NCI-H1694 (cell line): ENCODE measurements at places on chromosomes 5 and 9.
A peak's percentile ranks its signal among the peaks of the same experiment; 100 is the strongest.

DNA sequence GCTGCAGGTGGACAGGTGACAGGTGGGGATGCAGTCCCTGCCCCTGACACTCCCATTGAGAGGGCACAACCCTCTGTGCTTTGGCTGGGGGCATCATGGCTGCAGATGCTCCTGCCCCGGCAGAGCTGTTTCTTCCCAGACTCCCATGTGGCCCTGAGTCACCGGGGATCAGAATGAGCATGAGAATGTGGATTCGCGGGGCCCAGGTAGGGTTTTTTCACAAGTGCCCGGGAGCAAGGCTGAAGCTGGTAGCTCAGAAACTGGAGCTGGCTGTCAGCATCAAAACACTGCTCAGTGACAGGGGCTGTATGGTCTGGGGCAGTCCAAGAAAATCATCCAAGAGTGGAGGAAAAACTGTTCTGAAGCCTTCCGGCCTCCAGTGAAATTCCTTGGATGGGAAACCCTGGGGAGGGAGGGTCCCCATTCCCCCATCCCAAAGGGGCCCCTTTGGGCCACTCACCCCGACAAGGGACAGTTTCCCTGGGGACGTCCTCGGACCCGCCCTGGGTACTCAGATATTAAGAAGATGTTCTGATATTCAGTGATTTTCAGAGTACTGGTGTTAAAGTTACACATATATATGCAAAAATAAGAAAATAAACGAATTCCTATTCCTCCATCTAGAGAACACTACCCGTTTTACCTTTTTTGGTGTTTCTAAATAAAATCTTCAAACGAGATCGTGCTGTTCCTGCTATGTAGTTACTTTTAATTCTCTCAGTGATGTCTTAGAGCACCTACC lies 120.1 kb upstream of the LPCAT1 start:
- DNase-seq, result no peak

- no peak for DNase-seq
Measured at GRCh38 chr9:77402286-77402685, 225.0 kb downstream of the VPS13A start.

GRCh38 chr9:16912197-16912596 lies 41.7 kb upstream of the BNC2 start:
- DNase-seq, result no peak

- DNase-seq, result no peak
Measured at GRCh38 chr9:5310851-5311250, 6.3 kb upstream of the RLN2 start.

DNA sequence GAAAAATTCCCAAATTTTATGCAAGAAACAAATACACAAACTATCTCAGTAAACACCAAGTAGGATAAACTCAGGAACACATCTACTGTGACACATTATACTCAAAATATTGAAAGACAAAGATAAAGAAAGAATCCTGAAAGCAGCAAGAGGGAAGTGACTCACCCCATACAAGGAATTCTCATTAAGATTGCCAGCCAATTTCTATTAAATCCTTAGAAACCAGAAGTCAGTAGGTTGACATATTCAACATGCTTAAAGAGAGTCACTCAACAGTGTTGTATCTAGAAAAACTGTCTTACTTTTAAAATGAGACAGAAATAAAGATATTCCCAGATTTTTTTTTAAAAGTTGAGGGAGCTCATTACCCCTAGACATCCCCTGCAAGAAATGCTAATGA lies 15.5 kb downstream of the SPATA31E1 start:
- DNase-seq, result no peak

GRCh38 chr9:89330513-89330912 lies 12.2 kb downstream of the SECISBP2 start:
- DNase-seq, result no peak

DNA sequence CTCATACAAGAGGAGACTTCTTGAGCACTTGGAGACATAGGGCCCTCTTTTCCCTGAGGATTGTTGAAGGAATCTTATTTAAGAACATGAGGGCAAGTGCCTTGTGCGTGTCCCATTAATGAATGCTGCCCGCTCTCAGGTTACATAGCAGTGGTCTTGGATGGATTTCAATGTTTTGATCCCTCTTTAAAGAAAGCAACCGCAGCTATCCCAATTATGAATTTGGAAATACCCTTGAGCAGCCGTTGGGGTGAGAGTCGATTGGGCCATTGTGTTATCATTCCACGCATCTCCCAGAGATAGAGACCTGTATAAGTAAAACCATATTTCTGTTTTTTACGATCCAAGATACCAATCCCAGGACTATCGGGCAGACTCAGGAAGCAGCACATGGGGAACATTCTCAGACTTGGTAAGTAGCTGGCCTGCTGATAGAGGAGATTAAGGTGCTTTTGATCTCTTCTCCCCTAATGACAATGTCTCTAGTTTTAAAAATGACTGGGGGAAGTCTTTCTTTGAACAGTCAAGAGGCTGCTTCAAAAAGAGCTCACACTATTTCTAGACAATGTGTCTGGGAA lies 145.3 kb downstream of the MACROH2A1 start:
- DNase-seq, result no peak

DNA sequence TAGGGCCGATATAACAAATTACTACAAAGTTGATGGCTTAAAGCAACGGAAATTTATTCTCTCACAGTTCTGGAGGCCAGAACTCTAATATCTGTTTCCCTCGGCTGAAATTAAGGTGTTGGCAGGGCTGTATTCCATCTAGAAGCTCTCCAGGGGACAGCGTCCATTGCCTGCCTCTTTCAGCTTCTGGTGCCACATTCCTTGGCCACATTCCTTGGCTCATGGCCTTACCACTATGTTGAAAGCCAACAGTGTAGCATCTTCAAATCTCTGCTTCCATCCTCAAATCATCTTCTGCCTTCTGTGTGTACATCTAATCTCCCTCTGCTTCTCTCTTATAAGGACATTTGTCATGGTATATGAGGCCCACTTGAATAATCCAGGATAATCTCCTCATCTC lies 17.2 kb downstream of the FGF10 start:
- no peak for DNase-seq

DNA sequence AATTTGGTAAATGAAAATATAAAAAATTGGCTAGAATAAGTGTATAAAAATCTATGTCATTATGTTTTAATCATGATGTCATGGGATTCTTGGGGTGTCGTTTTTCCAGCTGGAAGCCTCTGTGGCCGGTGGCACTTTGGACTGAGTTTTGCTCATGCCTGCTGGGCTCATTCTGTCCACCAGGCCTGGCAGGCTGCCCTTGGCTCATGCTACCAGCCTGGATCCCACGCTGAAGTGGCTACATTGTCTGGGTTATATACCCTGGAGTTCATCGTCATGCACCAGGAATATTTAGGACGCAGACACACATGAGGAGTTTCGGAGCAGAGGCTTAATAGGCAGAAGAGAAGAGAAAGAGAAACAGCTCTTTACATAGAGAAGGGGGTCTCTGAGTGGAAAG lies 1913.7 kb upstream of the WWC1 start:
- DNase-seq, result no peak

DNA sequence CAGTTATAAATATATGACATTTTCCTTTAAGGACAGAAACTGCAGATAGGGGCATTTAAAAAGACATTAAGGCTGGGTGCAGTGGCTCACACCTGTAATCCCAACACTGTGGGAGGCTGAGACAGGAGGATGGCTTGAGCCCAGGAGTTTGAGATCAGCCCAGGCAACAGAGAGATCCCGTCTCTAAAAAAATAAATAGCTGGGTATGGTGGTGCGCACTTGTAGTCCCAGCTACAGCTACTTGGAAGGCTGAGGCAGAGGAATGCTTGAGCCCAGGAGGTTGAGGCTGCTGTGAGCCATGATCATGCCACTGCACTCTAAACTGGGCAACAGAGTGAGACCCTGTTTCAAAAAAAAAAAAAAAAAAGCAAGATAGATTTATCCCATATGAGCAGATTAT lies 63.6 kb downstream of the CSNK1A1 start:
- no peak for DNase-seq

- DNase-seq, result no peak
Measured at GRCh38 chr5:123708074-123708806, 196.3 kb downstream of the CSNK1G3 start.

DNA sequence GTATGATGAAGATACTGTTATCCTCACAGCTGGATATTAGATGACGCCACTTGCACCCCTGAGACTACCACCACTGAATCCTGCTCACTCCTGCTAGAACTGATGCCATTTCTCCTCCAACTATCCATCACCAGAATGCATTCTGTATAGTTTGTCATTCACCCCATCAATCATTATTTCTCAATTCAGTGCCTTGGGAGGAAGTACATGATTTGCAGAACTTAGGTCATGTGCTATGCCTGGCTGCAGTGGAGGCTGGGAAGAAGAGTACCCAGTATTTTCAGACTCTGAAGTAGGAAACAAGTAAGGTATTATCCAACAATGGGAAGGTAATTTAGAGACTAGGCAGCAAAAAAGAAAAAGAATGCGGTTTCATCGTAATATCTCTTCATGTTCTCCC lies 26.2 kb upstream of the HSD17B4 start:
- DNase-seq, result no peak

GRCh38 chr9:15717290-15717967 lies 164.6 kb downstream of the CCDC171 start:
- no peak for DNase-seq

GRCh38 chr5:99453196-99453595 lies 524.4 kb upstream of the CHD1 start:
- DNase-seq, result no peak

GRCh38 chr5:125196481-125197111 lies 450.2 kb upstream of the ZNF608 start:
- DNase-seq, result peak; percentile 77

DNA sequence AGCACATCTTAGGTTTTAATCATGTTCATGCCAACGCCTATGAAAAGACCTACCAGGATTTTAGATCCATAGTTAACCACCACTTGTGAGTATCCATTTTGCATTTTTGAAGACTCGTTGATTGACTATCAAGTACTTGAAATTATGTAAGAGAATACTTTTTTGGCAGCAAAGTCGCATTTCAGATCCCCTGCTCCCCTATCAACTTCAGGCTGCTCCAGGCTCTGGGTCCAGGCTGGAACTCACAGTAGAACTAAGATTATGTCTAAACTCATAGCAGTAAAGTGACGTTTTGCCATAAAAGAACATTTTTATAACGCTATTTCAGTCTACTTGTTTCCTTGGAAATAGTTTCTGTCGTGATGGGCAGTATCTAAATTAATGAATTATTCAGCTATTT lies 267.7 kb downstream of the FANCC start:
- DNase-seq, result no peak

DNA sequence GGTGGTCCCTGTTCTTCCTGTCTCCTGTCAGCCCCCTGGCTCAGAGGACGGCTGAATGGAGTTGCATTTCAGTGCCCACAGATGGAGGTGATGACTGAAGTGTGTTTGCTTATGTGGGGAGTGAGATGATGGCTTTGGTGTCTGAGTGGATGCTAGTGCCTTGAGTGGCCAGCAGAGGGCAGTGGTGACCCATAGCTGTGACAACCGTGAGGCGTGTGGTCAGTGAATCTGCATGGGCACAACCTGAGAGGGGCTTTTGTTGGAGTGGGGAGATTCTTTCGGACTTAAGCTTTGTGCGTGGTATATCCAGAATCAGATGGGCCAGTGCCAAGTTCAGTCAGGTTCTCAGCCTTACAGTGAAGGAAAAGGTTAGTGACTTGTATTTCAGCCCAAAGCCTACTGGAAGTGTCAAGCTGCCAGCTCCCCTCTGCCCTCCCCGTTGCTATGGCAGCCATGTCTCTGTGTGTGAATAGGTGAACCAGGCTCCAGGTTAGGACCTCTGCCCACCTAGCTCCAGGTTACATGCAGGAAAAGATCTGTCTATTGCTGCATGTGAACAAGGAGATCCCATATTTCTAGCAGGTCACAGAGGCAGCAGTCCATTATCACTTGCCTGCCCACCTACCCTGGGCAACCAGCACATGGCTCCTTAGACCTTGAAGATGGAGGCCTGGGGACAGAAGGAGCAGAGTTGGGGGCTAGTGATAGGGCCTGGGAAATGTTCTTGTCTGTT lies 14.7 kb upstream of the CXXC5 start:
- DNase-seq, result peak; percentile 27

GRCh38 chr9:77454663-77455062 lies 193.5 kb downstream of the GNA14 start:
- no peak for DNase-seq

DNA sequence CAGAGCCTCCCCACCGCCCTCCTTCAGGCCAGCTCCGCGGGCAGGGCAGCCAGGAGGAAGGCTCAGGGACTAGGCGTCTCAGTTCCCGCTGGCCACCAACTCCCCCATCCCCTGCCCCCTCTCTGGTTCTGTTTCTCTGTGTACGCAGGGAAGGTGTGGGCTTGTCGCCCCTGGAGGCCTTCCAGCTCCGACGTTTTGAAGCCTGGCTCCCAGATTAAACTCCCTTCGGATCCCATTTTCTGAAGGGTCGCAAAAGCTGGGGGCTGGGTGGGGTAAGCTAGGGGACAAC lies 346 bp downstream of the ATOX1 start:
- DNase-seq, result no peak

GRCh38 chr9:38685535-38685934 lies 34.4 kb downstream of the FAM240B start:
- no peak for DNase-seq

- DNase-seq, result no peak
Measured at GRCh38 chr5:139394654-139395566, at the start of gene PROB1. TSS of gene PROB1 (minus strand) at chr5:139395104. CDS start at chr5:139395081, 23 bp downstream.

DNA sequence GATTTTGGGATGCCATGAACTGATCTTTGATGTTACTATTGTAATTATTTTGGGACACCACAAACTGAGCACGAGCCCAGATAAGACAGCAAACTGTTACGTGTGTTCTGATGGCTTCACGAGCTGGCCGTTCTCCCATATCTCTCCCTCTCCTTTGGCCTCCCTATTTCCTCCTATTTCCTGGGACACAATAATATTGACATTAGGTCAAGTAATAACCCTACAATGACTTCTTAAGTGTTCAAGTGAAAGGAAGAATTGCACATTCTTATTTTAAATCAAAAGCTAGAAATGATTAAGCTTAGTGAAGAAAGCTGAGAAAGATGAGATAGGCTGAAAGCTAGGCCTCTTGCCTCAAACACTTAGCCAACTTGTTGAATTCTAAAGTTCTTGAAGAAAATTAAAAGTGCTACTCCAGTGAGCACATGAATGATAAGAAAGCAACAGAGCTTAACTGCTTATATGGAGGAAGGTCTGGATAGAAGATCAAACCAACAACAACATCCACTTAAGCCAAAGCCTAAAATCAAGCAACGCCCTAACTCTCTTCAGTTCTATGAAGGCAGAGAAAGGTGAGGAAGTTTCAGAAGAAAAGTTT lies 247.1 kb downstream of the LRRC70 start:
- DNase-seq, result no peak

GRCh38 chr5:115096034-115096769 lies 73.5 kb downstream of the TRIM36 start:
- DNase-seq, result no peak

DNA sequence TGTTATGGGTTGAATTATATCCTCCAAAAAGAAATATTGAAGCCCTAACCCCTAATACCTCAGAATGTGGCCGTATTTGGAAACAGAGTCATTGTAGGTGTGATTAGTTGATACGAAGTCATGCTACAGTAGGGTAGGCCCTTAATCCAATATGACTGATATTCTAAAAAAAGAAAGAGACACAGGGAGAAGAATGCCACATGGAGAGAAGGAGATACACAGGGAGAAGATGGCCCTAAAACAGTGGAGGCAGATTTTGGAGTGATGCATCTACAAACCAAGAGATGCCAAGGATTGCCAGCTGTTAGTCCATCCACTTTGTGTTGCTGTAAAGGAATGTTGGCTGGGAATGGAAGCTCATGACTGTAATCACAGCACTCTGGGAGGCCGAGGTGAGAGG lies 21.3 kb downstream of the ARRDC3 start:
- no peak for DNase-seq
